ENCODE measurements at places on chromosomes 3 and 15.

- DNase-seq: no peak
These were observed 264.9 kb upstream of the ST8SIA2 start for GRCh38 chr15:92128788-92129187.

GRCh38 chr3:25663347-25663868 lies 1.3 kb downstream of the TOP2B start:
- peak; percentile 67 for DNase-seq

DNA sequence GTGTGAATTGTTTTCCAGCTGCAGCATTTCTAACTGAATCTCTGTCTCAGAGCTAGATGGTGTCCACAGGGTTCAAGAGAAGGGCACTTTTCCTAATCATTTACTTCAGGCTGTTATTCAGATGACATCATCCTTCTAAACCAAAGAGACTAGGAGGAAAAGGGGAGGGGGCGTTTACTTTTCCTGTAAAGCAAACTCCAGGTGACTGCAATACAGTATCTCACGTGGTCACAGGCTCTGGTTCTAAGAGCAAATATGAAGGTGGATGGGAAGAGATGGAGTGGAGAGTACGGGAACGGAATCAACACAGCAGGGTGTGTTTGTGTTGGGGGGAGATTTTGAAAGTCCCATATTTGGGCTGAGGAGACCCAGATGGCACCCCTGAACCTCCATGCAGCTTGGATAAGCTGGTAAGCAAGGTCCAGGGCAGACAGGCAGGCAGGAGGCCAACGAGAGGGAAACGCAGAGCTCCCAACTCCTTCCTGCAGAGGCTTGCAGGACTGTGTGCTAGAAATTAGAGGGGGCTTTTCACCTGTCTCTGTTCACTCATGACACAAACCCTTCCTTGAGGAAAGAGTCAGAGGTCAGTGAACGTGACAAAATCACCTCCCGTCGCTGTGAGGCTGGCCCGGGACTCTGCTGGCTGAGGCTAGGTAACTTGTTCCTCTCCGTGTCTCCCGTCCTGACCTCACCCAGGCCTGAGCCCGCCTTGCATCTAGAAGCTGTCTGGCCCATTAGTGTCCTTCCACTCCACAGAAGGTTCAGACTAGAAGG lies 151.2 kb downstream of the OPA1 start:
- DNase-seq: peak; percentile 99

- peak; percentile 31 for DNase-seq
These were observed 140.5 kb upstream of the TBL1XR1 start for GRCh38 chr3:177337541-177338331.

GRCh38 chr3:123809597-123809996 lies 74.5 kb downstream of the MYLK start:
- DNase-seq: no peak

GRCh38 chr3:4508048-4508981 lies 15.2 kb downstream of the ITPR1 start:
- no peak for DNase-seq

- no peak for DNase-seq
These were observed 13.3 kb downstream of the EBLN2 start for GRCh38 chr3:73074781-73075180.

GRCh38 chr3:22729212-22729611 lies 473.9 kb upstream of the UBE2E2 start:
- DNase-seq: no peak

DNA sequence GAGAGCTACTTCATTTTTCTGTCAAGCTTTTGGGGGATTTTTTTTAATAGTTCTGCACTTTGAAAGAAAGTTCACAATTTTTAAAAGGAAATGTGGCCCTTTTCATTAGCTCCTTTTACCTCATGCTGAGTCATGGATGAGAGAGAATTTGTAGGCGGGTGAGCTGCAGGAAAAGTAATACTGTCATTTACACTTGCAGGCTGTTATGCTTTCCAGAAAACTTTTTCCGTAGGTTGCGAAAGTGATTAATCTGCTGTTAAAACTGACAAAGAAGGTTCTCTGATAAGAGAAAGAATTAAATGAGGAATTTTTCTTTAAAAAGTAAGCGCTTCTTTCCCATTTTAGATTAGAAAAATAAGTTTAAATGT lies 430.2 kb downstream of the LPP start:
- DNase-seq: no peak

DNA sequence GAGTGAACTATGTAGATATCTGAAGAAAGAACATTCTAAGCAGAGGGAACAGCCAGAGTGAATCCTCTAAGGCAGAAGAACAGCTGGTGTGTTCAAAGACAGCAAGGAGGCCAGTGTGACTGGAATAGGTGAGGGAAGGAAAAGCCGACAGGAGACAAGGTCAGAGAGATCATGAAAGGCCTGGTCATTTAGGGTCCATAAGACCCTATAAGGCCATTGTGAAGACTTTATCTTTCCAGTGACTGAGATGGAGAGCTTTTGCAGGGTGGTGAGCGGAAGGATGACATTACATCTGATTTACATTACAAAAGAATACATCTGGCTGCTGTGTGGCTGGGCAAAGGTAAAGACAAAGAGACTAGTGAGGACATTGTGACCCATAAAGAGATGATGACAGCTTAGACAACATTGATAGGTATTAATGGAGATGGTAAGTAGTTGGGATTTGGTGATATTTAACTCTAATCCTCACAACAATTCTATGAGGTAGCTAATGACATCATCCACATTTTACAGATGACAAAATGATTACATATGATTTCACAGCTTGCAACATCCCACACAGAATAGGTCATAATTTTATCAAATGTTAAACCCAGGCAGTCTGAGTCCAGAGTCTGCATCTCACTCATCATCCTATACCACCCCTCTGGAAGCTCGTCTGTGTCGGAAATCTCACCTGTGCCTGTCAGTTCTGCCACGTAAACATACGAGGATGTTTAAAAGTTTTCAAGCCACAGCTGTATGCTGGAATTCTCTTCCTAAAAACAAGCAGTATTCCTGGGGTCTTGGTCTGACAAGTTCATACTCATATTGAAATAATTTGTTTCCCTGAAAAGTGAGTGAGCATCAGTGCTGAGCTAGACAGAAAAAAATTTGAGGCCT lies 70.2 kb upstream of the PIK3R4 start:
- peak; percentile 48 for DNase-seq

DNA sequence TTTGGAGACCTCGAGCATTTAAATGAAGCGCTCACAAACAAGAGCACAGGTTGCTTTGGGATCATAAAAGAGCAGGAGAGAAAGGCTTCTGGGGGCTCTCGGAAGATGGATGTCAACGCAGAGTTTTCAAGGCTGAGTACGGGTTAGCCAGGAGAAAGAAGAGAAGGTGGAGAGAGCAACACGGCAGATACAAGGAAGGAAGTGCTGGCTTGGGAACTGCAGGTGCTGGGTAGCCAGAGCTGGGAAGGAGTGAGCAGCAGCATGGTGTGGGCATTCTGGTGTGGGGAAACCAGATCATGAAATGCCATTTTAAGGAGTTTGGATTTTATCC lies 580 bp upstream of the RUBCN start:
- DNase-seq: no peak

GRCh38 chr3:79247725-79248043 lies 520.1 kb downstream of the ROBO1 start:
- no peak for DNase-seq

GRCh38 chr3:114879059-114880031 lies 267.7 kb downstream of the ZBTB20 start:
- peak; percentile 93 for DNase-seq

GRCh38 chr3:60282866-60283265 lies 968.4 kb downstream of the FHIT start:
- DNase-seq: peak; percentile 93

DNA sequence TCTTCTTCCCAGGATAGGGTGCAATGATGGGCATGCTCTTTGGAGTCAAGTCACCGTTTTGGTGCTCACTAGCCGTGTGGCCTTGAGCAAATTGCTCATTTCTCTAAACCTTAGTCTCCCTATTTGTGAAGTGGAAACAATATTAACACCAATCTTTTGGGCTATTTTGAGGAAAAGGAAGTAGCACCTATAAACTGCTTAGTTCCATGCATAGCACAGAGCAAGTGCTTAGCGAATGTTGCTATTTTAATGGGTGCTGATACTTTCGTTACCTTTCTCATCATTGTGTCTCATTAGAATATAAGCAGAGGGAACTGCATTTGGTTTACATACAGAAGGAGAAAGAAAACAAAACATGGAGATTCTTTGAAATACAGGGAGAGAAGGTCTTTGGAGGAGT lies 66.1 kb downstream of the BOC start:
- no peak for DNase-seq

- peak; percentile 5 for DNase-seq
These were observed 14.2 kb upstream of the SUCNR1 start for GRCh38 chr3:151859233-151859673.

DNA sequence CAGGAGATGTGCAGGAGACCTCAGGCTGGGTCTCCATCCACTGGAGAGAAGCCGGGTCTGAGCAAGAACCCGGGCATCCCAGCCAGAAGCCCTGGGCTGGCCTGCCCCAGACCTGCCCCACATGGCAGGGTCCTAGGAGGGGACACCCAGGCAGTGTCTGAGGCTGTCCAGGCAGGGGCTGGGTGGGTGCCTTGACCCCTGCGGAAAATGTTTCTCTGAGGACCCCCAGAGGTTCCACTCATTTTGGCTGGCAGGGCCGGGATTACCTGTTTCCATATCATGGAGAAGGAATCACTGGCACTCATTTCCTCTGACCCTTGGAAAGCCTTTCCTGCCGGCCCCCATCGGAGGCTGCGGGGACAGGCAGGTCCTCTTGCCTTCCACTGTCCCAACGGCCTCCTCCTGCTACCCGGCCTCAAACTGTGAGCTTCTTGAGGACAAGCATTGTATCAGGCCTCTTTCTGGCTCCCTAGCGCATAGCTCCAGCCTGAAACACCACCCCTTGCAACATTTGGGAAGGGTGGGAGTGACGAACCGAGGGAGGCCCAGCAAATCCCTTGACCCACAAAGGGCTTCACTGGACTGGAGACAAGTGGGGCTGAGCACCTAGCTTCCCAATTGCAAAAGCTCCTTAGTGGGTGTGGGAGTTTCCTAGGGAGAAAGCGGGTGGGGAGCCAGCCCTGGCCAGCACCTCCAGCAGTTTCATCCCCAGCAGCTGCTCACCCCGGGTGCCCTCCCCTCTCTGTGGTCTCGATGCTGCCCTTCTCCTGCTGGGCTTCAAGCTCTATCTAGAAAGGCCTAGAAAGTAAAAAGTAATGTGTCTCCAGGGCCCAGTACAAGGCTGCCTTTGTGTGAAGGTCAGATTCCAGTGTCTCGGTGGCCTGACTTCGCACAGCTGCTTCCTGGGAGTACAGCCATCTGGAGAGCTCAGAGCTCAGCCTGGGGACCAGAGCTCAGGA lies 29.7 kb downstream of the ACSBG1 start:
- DNase-seq: peak; percentile 6

GRCh38 chr15:51288143-51289065 lies 50.0 kb downstream of the CYP19A1 start:
- no peak for DNase-seq

DNA sequence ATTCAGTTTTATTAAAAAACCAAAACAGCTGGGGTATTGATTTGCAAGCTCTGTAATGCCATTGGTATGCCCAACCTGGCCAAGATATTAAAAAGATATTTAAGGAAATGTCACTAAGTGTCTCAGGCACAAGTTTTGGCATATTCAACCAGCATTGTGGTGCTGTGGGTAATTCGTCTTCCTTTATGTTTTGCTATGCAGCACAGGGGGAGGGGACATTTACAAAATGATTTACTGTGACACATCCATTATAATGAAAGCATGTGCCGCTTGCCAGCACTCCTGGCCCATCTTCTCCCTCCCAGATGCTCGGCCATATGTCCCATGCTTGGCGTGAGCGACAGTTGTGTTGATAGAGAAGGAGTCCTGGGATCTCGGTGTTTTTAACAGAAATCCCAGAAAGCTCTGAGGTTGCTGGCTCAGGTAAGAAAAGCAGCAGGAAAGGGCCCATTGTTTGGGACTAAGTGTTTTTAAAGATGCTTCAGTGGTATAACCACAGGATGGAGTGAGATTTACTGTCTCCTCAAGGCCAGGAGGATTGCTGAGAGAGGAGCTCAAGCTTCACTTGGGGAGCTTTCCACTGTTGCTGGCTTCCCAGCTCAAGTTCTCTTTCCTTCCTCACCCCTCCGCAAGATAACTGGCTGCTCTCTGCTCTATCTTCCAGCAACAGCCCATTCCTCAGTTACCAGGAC lies 158.2 kb upstream of the TSC22D2 start:
- peak; percentile 89 for DNase-seq

DNA sequence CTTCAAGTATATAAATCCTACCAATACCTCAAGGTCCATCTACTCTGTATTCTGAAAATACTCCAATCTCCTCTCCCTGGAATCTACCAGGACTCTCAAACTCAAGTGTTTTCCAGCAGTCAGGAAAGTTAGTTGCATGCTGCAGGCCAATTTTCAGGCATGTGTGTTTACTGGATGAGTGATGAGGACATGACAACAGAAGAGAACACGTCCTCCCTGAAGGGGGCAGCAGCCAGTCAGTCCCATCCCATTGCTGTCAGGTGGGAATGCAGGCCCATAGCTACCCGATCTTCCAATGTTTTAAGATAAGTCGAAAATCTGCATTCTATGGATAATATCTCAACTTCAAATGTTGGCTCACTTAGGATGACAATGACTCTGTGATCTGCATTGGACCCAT lies 496.2 kb downstream of the FHIT start:
- peak; percentile 31 for DNase-seq

DNA sequence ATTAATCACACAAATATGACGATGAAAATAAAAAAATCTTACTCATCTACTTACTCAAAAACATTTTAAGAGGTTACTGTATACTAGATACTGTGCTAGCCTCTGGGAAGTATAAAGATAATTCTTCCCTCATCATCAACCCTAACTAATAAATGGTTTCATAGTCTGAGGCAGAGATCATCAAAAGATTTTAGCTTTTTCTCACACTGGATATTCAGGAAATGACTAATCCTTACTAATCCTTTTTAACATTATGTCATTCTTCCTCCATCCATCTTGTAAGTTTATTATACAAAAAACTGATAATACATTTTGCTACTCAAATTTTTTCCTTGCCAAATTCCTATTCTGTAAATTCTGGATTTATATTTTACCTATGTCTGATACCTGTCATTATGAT lies 29.7 kb downstream of the ACAD11 start:
- no peak for DNase-seq

DNA sequence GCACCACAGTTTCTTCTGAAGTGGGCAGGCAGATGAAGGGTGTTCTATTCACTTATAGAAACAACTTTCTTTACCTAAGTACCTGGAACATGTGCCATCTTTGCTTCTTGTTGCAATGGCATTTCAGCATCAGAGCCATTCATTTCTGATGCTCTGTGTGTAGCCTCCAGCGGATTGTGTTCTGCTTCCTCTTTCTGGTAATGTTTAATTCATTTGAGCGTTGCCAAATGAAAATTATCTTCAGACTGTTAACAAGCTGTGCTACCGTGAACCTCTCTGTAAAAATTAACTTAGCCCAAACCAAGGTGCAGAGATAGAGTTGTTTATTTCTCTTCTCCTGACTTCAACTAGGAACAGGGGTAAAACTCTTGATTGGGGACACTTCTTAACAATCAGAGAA lies 302.0 kb downstream of the EDEM1 start:
- DNase-seq: no peak

DNA sequence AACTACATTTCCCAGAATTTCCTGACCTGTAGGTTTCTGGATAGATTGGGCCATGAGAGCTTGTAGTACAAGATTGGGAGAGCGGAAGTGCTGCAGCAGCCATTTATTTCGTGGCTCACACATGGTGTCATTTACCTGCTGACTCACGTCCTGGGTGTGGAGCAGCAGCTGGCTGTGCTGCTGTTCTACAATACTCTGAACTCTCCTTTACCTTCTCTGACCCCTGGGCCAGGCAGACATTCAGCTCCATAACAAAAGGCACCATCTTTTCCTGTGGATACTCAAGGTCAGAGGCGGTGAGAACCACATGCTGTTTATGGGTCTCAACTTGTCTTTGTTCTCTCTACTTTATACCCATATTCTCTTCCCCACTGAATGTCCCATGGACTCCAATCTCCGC lies 490.2 kb downstream of the IGSF11 start:
- no peak for DNase-seq

- DNase-seq: peak; percentile 27
These were observed 988 bp upstream of the CHSY1 start for GRCh38 chr15:101252836-101253235.
